Osteoblast (primary cell): ENCODE measurements at places on chromosomes 7 and 10. TPM values are rescaled to one million over a fixed set of nuclear protein-coding genes. Genes with fewer than 3 reads are reported as not detected.

DNA sequence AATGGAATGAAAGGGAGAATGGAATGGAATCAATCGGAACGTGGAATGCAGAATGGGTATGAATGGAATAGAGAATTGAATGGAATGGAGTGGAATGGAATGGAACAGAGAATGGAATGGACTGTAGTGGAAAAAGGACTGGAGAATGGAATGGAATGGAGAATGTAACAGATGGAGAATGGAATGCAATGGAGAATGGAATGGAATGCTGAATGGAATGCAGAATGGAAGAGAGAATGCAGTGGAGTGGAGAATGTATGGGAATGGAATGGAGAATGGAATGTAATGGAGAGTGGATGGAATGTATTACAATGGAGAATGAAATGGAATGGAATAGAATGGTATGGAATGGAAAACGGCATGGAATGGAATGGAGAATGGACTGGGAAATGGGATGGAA lies 96.9 kb downstream of the NSUN6 start:
- DNase-seq, result no peak

GSTO2 gene
- total RNA-seq, result 1.8 and 2.2 TPM in 2 replicates

EGR2 gene
- 2.4 and 3.6 TPM in 2 replicates for total RNA-seq

LBX1 gene
- not detected in 2 replicates for total RNA-seq

GRCh38 chr10:70212879-70213278 lies 20.4 kb downstream of the PPA1 start:
- DNase-seq, result no peak

CARD11 gene
- total RNA-seq, result under 0.01 TPM in 1 of 2 replicates, not detected in the other

DNA sequence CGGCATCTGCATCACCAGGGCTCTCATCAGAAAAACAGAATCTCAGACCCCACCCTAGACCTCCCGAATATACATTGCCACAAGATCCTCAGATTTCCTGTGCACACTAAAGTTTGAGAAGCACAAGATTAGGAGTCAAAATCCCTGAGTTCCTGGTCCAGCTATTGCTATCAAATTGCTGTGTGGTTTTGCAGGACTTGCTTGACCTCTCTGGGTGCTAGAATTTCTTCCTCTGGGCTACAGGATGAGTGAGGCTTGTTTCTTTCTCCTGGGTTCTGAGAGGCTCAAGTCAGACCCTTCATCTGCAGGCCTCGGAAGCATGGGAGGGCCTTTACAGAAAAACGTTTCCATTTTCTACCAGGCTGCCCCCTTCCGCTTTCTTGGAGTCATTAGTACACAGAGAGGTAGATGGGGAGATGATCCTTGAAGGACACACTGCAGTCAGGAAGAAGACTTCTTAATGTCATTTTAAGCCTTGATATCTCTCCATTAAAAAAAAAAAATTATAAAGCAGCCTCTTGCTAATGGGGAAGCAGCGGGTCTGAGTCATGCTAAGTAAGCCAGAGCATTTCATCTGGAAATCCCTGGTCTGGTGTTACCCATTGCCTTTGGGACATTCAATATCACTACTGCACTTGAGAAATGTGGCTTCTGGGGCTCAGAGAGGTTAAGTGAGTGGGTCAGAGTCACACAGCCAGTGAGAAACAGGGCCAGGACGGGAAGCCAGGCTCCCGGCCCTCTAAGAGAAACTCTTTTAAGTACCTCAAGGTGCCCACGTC lies 173.5 kb downstream of the KCNMA1 start:
- DNase-seq, result peak; percentile 79

- peak; percentile 60 for DNase-seq
Observed at GRCh38 chr10:3786295-3787015, 1.4 kb upstream of the KLF6 start.

PRR15 gene
- 1.1 and 1.2 TPM in 2 replicates for total RNA-seq
